AG04450 (cell line): ENCODE measurements at places on chromosomes 7 and 10.

- DNase-seq: no peak
These were observed 17.3 kb downstream of the CAMK2B start for GRCh38 chr7:44307905-44308595.

DNA sequence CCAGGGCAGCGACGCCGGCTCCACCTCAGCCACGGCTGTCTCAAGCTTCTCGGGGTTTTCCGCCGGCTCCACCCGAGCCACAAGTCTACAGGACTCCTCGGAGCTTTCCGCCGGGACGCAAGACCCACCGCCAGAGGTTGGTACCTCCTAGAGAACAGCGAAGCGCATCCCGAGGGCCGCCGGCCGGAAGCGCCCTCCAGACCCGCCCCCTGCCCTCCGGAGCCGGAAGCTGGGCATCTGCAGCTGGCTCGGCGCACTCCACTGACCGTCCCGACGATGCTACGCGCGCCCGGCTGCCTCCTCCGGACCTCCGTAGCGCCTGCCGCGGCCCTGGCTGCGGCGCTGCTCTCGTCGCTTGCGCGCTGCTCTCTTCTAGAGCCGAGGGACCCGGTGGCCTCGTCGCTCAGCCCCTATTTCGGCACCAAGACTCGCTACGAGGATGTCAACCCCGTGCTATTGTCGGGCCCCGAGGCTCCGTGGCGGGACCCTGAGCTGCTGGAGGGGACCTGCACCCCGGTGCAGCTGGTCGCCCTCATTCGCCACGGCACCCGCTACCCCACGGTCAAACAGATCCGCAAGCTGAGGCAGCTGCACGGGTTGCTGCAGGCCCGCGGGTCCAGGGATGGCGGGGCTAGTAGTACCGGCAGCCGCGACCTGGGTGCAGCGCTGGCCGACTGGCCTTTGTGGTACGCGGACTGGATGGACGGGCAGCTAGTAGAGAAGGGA is at the start of gene MINPP1:
Gene MINPP1, plus strand, starts transcription at position 254 of the 726 bp plus-strand sequence. Its CDS starts 23 bp downstream, at position 277.
- peak; percentile 56 for DNase-seq

GRCh38 chr7:44858161-44858560 is 10.3 kb upstream of the H2AZ2 start:
- no peak for DNase-seq

- DNase-seq: no peak
These were observed 70.2 kb upstream of the FGFR2 start for GRCh38 chr10:121668314-121669027.

DNA sequence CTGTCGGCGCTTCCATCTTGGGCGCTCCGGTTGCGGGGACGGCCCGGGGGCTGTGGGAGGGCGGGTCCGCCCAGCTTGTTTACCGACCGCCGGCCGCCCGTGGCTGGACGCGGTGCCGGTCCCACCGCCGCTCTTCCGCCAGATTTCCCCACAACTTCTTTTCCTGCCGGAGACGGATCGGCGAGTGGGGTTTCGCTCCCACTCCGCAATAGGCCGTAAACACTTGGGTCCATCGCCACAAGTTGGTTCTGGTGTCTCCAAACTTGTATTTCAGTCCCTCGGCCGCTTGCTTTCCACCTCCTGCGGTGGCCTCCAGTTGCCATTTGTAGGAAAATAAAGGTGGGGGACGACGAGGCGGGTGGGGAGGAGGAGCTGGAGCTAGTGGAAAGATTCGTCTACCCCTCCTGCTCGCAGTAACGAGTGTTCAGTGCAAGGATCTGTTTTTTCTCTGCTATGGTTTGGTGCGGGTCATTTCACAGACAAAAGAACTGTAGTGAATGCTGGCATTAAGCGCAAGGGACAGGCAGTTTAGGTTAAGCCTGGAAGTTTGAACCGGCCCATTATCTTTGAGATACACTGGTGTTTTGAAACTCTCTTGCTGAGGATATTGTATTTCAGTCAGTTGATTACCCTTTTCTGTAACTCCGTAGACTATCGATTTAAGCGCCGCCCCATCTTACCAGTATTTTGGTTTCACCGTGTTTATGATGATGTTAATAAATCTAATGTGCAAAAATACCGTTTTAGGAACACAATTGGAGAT is 24.3 kb upstream of the ZRANB1 start:
- DNase-seq: no peak

GRCh38 chr7:85356916-85357315 is 170.1 kb upstream of the SEMA3D start:
- DNase-seq: no peak

DNA sequence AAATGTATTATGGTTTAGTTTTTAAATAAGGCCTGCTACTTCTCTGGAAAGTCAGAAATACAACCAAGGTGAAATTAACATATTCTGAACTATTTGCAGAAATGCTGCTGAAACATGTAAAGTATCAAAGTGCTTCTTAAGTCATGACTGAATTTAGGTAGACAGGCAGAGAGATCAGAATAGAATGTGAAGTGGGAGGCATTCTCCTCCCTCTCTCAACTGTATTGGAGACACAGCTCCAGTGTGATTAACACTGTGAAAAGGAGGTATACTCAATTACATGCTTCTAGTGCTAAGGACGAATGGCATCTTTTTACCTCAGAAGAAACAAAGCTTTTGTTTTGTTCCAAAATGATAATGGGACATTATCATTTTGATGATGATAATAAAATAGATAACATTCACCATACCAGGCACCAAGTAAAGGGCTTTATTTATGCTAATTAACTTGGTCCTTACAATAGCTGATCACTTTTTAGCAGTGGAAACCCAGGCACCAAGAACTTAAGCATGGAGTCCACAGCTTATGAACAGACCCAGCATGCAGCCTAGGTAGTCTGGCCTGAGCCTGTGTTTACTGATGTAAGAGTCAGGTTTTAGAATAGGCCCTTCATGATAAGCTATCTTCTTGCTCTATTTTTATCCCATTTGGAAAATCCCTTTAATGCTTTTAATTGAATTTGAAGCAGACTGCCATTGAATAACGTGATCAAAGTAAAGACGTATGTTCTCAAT is 26.0 kb downstream of the PPP1R9A start:
- DNase-seq: no peak

DNA sequence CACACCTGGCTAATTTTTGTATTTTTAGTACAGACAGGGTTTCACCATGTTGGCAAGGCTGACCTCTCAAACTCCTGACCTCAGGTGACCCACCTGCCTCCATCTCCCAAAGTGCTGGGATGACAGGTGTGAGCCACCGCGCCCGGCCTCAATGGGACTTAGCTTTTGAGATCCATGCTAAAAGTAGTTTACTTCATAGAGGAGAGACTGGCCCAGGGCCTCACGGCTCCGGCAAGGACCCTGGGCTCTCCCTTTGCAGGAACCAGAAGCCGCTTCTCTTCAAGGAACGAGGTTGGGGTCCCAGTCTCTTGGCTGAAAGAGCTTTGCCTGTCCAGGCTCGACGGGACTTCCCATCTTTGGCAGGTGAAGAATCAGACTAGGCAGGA is 30.1 kb upstream of the DNAAF5 start:
- no peak for DNase-seq
